NCI-H510A treated with DMSO at 0.1 percent for 48 hours (cell line): ENCODE measurements at places on chromosomes 7 and 10.

DNA sequence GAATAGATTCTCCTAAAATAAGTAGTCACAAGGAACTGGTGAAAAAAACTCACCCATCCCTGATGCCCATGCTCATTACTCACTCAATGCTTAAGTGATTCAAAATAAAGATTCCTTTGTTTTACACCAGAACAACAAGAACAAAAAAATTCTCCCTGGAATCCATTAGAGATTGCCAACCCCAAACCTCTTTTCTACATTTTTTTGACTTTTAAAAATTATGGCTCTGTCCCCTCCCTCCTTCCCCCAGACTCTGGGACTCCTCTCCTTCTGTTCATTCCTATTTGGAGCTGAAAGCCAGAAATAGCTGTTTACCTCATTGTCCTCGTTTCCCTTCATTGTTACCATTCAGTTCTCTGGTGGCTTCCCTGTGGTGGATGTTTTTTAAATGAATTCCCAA is 63.2 kb upstream of the FHIP2A start:
- DNase-seq = no peak

GRCh38 chr10:127996586-127996985 is 89.7 kb downstream of the PTPRE start:
- no peak for DNase-seq

- DNase-seq = no peak
Observed at GRCh38 chr10:70684839-70685454, 12.6 kb downstream of the ADAMTS14 start.

DNA sequence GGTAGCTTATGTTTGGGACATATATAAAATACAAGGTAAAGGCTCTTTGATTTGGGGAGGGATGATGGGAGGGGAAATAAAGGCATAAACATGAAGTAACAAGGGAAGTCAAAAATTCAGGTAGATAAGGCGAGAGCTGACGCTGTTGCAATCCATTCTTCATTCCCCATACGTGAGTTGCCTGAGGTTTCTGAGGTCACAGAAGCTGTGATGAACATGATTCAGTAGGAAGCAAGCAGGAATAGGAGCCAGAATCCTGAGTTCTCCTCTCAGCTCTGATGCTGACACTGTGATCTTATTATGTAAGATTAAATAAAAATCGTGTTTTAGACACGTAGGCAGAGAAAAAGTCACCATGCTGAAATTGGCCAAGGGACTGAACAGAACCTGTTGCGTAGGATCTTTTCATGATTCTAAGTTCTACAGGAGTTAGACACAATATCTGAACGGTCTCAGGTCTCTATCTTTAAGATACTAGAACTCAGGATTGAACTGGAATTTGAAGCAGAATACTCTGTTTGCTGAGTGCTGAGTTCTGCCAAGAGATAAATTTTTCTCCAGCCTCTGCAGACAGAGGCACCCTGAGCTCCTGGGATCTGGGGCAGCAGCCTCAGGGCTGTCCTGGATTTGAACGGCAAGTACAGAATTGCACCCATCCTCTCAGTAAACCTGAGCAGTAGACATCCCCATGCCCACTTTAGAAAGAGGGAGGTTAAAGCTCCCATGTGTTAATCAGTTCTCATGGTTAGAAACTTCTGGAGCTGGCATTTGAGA is 21.0 kb downstream of the KLF6 start:
- DNase-seq = no peak

DNA sequence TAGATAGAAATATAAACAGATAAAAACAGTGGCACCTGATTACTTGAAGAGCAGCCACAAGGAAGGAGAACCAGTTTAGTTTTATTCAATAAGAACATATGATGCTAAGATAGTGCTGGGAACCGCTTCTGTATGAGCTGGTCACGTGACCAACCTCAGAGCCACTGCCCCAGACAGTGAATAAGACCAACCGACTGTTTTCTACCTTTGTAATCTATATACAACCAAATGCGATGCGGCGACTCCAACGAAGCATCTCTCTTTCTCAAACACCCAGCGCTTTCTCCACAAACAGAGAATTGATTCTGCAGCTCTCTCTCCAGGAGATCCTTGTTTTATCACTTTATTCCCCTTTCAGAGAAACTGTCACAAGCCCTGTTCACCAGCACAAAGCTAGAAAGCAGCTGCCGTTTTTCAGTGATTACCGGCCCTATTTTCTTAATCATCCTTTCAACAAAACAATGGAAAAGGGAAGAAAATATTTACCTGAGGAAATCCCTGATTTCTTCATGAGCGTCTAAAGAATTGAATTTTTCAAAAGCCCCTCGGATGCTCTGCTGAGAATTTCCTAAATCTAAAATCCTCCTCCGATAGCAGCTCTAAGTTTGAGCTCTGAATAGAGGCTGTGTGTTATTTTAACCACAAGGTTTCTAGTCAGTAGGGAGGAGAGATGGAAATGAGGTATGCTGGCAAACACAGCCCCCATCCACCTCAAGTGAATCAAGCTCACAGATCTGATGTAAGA is 55.7 kb upstream of the JCAD start:
- no peak for DNase-seq

- peak; percentile 91 for DNase-seq
Observed at GRCh38 chr10:131202990-131203389, 108.5 kb downstream of the TCERG1L start.

GRCh38 chr10:10780746-10781145 is 236.9 kb upstream of the CELF2 start:
- no peak for DNase-seq

DNA sequence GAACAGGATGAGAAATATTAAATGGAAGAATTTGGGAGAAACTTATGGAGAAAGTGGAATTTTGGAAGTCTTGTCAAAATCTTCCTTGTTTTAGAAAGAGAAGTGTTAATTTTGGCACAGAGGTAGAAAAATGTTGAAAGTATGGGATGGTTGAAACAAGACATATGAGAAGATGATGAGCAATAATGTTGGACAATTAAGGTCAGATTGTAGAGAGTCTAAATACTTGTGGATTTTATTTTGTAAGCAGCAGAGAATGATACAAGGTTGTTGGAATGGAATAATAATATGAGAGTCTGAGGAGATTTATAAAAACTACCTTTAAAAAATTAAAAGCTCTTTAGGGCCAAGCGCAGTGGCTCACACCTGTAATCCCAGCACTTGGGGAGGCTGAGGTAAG is 34.6 kb downstream of the PHTF2 start:
- no peak for DNase-seq

DNA sequence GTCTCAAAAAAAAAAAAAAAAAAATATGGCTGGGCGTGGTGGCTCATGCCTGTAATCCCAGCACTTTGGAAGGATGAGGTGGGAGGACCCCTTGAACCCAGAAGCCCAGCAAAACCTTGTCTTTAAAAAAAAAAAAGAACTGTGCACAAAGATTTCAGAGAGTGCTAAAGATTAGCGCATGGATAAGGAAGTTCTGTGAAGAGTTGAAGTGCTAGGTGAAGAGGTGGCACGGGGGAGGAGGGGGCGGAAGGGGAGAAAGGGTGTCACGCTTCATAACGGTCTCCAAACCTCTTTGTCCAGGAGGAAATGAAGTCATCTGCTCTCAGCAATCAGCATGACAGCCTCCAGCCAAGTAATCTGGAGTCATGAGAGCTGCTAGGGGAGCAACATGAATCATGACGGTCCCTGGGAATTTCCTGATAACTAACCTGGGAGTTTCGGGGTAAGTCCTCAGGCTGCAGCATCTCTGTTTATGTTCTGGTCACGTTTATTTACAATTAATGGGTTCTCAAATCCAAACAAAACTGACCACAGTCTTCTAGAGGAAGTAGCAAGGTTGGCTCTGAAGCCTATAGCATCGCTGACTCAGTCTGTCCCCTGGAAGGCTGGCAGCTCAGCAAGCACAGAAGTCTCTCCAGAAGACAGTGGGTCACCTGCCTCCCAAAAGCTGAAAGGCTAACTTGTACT is 1.9 kb upstream of the PLAU start:
- peak; percentile 29 for DNase-seq

DNA sequence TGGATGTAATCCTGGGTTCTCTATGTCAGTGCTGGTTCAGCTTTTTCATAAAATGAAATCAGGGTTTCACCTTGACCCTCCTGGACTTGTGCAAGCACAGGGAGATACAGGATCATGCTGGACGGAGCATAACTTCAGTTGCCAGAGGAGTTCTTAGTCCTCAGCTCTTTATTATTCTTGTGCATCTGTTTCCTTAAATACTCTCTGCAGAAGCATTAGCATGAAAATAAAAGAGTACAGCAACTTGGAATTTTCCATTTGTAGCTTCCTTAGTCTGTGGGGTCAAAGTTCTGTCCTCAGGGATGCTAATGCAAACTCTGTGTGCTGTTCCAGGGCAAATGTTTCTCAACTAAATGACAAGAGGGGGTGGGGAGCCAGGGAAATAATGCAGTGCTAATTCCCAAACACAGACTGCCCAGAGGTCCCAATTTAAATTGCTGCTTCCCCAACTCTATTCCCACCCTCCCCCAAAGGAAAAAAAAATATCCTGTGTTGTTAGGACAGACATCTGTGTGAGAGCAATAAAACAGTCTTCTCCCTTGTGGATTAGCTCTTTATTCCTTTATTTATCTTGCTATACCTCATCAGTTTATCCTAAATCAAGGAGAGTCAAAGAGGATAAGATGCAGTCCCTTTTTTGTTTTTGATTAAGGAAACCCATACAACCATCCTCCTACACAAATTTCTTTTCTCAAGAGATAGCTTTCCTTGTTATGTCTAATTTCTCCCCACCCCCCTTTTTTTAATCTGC is 905.0 kb downstream of the LRMDA start:
- DNase-seq = no peak

DNA sequence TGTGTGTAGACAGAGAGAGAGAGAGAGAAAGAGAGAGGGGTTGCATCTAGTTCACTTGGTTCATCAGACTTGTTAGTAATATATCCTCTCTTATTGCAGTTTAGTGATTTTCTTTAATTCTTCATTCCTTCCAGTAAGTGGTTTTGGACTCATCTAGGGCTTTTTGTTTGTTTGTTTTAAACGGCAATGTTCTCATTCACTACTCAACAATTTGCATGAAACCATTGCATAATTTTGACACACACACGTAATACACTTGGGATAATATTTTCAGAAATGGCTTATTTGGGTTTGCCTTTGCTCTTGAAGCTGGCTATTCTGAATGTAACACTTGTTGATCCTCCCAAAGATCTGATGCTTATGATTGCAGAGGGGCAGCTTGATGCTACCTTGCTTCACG is 16.4 kb upstream of the ZNF32 start:
- DNase-seq = no peak

- DNase-seq = no peak
Observed at GRCh38 chr7:100373261-100373831, at the start of gene PILRA. TSS of gene PILRA (plus strand) at chr7:100373487. CDS start at chr7:100373657, 170 bp downstream.

DNA sequence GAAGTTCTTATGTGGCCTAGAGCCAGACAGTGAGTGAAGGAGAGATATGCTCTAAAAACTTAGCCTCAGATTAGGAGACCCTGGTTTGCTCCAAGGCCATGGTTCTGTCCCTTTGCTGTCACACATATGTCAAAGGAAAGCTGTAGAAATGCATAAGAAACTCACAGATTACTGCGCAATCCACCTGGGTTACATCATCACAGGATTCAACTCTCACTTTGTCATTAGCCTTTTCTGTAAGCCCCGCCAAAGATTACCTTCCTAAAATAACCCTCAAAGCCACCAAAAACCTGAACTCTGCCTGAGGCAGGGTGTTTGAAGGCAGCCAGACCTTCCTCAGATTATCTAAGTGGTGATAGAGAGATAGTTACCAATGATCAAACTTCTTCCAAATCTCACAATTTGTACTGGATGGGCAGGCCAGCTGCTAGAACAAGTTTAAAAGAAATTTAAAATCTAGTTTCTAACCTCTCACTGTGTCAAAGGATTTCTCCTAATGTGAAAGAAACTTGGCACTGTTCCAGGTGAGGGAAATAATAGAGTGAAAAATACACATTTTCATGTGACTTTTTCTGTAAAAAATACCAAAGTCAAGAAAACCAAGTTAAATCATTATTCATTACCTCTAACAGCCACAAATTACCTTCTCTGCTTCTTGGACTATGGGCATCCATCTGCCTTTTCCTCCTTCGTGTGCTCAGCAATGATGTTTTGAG is 567.2 kb downstream of the SUGCT start:
- DNase-seq = no peak

GRCh38 chr7:334618-335357 is 44.8 kb downstream of the FOXL3 start:
- no peak for DNase-seq

DNA sequence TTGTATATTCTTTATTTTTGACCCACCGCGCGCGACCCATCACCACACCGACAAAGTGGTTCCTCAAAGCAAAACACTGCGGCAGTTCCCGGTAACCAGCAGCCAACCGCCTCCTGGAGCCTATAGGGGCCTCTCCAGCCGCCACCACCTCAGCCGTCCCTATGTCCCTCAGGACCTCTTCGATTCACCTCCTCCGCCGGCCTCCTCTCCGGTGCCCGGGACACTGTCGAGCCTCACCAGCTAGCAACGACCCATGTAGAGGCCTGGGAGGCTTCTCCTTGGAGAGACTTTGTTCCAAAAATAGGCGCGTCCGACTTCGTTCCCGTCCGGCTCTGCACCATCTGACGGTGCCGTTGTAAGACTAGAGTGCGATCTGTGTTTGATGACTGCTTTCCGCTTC is 158.8 kb downstream of the HGF start:
- DNase-seq = no peak

DNA sequence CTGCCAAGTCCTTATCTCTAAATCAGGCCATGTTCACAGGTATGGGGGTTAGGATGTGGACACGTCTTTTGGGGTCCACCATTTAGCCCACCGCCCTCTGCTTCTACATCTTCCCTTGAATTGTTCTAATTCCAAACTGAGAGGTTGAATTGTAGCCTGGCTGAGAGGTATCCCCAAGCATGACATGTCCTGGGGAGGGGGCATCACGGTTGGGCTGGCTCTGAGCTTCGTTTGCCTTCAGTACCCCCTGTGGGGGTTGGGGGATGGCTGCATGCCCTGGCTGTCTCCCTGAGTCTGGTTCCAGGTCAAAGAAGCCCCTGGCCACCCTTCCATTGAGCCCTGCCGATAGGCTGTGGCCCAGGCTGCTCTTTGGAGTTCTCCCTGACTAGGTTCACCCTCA is 204.6 kb downstream of the GLRX3 start:
- no peak for DNase-seq

DNA sequence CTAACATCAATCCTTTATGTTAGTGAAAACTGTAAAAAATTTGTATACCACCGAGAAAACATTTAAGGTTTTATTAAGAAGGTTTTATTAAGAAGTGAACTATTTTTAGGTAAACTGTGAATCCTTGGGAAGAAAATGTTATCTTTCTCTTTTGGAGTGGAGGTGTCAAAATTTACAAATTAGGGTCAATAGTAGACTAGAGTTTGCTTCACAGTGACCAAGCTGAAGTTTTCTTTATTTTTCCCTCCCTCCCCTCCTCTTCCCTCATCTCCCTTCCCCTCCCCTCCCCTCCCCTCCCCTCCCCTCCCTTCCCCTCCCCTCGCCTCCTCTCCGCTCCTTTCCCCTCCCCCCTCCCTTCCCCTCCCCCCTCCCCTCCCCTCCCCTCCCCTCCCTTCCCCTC is 168.8 kb downstream of the CNTNAP2 start:
- no peak for DNase-seq

GRCh38 chr7:95886501-95887090 is 114.2 kb downstream of the DYNC1I1 start:
- peak; percentile 32 for DNase-seq

GRCh38 chr10:17756557-17757217 is 4.7 kb downstream of the TMEM236 start:
- no peak for DNase-seq
